ENCODE measurements at places on chromosomes 7 and 10.

DNA sequence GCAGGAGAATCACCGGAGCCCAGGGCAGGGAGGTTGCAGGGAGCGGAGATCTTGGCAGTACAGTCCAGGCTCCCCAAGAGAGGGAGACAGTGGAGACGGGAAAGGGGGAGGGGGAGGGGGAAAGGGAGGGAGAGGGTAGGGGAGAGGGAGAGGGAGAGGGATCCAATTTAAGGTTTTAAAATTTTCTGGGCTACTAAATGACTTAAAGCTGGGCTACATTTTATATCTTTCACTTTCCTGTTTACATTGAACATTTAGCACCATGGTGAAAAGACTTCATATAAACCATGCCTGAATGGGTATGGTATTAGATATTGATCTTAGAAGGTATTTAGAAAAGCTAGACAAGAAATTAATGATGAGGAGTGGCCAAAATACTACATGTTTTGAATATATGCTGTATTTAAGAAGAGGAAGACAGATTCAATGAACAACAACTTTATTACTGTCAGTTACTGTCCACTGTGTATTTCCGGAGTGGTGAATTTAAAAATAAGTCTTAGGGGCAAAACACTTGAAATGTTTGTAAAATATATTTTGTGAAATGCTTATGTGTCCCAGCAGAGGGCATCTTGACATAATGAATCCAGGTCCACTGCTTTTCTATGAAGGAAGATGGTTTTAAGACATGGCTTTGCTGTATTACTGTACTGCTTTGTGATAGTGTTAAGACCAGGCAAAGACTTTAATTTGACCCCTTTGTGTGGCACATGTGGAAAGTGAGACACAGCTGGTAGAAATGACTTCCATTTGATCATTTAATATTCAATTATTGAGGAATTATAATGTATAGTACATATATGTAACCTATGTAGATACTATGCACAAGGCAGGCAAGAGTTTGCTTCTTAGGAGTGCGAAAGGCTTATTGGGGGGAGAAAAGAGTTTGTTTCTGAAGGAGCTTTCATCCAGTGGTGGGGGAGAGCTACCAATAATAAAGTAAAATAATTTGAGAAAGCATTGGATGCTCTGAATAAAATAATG is 52.8 kb downstream of the NRF1 start:
- DNase-seq, result no peak

DNA sequence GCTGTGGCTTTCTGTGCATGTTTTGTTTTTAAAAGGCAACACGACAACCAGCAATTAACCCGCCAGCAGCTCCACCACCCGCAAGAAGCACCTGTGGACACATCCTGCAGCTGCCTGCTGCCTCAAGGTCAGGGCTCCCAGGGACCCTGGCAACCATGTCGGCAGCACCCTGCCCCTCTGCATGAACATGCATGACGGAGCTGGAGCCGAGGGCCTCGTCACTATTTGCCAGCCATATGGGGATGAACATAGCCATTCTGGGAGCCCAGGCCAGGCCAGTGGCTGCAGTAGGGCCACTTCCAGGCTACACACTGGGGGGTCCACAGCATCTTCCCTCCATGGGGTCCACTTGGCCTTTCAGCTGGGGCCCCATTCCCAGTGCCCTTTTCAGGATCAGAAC is 52.9 kb downstream of the CAMK2B start:
- no peak for DNase-seq

- DNase-seq, result no peak
Measured at GRCh38 chr10:28710202-28710886, 33.0 kb downstream of the BAMBI start.

GRCh38 chr7:129612112-129613015 is 844 bp downstream of the NRF1 start:
- peak; percentile 79 for DNase-seq

DNA sequence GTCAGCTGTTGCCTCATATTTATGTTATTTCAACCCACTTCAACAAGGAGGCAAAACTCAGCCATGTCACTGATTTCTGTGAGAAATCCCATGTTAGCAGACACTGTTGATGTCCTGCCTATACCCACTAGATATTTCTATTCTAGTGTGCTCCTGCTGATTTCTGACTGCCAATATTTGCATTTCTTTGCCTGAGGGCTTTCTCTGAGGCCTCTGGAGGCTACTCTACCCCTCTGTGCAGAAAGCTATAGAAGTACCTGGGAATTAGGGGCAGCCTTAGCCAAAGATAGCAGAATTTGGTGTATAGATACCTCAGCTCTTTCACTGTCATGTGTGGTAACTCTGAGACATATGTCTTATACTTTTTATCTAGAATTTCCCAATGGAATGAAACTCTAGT is 348.8 kb downstream of the SORCS3 start:
- no peak for DNase-seq

DNA sequence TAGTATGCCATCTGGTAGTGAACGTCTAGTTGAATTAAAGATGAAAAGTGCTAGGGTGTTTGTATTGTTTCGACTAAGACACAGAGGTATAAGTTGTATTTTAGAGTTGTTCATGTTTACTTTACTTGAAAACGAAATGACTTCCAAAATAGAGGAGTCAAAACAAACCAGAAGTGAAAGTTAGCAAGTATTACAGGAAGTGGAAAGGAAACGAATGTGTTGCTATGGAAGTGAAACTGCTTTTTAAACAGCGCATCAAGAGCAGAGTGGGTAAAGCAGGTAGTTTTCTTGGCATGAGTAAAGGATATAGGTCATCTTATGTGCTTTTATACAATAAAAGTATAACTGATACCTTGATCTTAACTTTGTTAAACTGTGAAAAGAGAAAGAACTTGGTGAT is 20.0 kb upstream of the GALNTL5 start:
- DNase-seq, result no peak

All from sciatic nerve (tissue), 2 donors.